Uterus (tissue), 4 donors: ENCODE measurements at places on chromosomes 7 and 10. TPM values are rescaled to one million over a fixed set of nuclear protein-coding genes. Genes with fewer than 3 reads are reported as not detected.

DNA sequence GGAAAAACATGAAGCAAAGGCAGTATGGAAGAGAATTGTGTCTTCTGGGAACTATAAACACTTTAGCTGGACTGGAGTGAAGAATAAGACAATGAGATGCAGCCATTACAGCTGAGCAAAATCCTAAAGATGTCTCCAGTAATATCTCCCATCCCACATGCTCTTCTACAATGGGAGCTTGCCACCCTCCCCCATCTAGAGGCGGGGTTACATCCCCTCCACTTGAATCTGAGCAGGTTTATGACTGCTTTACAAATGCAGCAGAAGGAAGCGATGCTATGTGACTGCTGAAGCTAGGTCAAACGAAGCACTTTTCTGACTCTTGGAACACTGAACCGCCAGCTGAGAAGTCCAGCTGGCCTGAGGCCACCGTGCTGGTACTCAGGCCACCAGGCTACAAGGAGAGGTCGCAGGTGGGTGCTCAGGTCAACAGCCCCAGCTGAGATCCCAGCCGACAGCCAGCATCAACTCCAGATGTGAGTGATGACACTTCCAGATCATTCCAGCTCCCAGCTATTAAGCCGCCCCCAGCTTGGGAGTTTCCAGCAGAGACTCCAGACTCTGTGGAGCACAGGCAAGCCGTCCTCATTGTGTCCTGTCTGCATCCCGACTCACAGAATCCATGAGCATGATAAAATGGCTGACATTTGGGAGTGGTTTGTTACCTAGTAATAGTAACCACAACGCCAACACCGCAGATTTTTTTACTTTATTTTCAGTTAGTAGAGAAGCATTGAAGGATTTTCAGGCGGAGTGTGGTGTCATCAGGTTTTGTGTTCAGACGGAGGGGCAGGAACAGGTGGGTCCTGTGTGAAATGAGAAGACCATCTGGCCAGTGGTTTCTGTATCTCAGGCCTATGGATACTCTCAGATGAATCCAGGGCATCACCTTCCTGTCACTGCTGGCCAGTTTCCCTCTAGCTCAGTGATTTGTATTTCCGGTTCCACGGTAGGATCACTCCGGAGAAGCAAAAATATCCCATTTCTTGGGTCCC is 89.3 kb downstream of the NPY start:
- H3K27ac ChIP-seq, result no peak overlapping the region
- no peaks in the 10 kb centered on the region for H3K4me1 ChIP-seq
- H3K27me3 ChIP-seq, result no peaks in the 10 kb centered on the region
- DNase-seq, result no peak
- no peaks in the 10 kb centered on the region for H3K36me3 ChIP-seq

- H3K27ac ChIP-seq, result no peak overlapping the region
- no peaks in the 10 kb centered on the region for H3K27me3 ChIP-seq
- no peak for DNase-seq
Observed at GRCh38 chr7:159009951-159010350, 134.7 kb downstream of the VIPR2 start.

Gene PRRT4
- total RNA-seq, result 1.3 TPM

Gene GPR146
- total RNA-seq, result 110 TPM

Gene OR2AE1
- not detected for total RNA-seq
